ENCODE measurements at places on chromosomes 13 and 19. TPM values are rescaled to one million over a fixed set of nuclear protein-coding genes. Genes with fewer than 3 reads are reported as not detected.

The ANKRD24 gene
- 2.3 TPM for total RNA-seq

The NLRP11 gene
- under 0.01 TPM for total RNA-seq

The TRPC4 gene
- 59.2 TPM for total RNA-seq

The KRTDAP gene
- total RNA-seq: not detected

The ZNF473 gene
- total RNA-seq: 6.2 TPM

The PTOV1 gene
- 42.6 TPM for total RNA-seq

The LAIR1 gene
- total RNA-seq: 0.19 TPM

The SIGLEC10 gene
- total RNA-seq: not detected

The LRRC25 gene
- total RNA-seq: under 0.01 TPM

The ARHGAP33 gene
- total RNA-seq: 2.9 TPM

The ZNF69 gene
- 12.1 TPM for total RNA-seq

The ZNF433 gene
- 5.6 TPM for total RNA-seq

The ELSPBP1 gene
- total RNA-seq: not detected

The ETFB gene
- 182 TPM for total RNA-seq

The SRRM5 gene
- not detected for total RNA-seq

The TIMM13 gene
- 39.9 TPM for total RNA-seq

The SEMA6B gene
- 0.58 TPM for total RNA-seq

The KLK1 gene
- not detected for total RNA-seq

The CBARP gene
- total RNA-seq: 1.7 TPM

The IGFL3 gene
- not detected for total RNA-seq

The LILRB1 gene
- total RNA-seq: not detected

The AMER2 gene
- total RNA-seq: not detected

The SLAIN1 gene
- 0.56 TPM for total RNA-seq

The SBK3 gene
- total RNA-seq: under 0.01 TPM

The IFI30 gene
- 74.4 TPM for total RNA-seq
